ENCODE measurements at places on chromosomes 4 and X.

- DNase-seq: no peak
Observed at GRCh38 chrX:112784692-112785091, 55.9 kb downstream of the AMOT start.

DNA sequence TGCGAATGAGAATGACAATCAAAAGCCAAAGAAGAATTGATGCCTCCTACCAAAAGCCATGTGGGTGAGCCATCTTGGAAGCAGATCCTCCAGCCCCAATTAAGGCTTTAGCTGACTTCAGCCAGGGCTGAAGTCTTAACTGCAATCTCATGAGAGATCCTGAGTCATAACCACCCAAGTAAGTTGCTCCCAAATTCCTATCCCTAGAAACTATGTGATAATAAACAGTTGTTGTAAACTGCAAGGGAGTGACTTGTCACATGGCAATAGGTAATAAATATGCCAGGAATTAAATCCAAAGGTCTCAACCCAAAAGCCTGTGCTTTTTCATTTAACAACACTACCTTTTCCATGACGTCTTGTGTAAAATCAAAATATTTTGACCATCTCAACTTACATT, 154.2 kb upstream of the TBL1X start:
- DNase-seq: no peak

GRCh38 chrX:122196343-122196742, 987.7 kb upstream of the GRIA3 start:
- no peak for DNase-seq

DNA sequence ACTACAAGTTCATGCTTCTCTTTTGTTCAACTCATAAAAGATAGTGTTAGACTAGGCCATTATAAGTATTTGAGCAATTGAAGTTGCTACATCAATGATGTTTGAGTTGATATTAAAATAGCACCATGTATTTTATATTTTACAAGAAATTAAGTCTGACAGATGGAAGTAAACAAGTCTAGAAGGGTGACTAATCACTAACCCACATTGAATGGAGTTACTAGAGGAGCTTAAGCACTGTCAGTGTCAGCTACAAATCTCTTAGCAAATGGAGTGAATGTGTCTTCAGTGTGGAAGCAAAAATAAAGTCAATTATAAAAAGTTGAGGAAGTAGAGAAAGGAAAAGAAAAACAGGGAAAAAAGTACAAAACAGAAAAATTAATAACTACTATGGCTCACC, 592.5 kb downstream of the PCDH18 start:
- no peak for DNase-seq

DNA sequence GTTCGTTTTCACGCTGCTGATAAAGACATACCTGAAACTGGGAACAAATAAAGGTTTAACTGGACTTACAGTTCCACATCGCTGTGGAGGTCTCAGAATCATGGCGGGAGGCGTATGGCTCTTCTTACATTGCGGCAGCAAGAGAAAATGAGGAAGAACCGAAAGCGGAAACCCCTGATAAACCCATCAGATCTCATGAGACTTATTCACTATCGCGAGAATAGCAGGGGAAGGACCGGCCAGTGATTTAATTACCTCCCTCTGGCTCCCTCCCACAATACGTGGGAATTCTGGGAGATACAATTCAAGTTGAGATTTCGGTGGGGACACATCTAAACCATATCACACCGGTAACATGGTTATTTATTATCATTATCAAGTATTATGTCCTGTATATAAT, 2204.5 kb downstream of the ARAP2 start:
- DNase-seq: no peak

All from stimulated activated CD4-positive, alpha-beta T cell treated with anti-CD3 and anti-CD28 coated beads, Interleukin-15, amount 100 ng/mL, for 48 hours (primary cell).